LoVo (cell line): ENCODE measurements at places on chromosomes 12 and 14.

GRCh38 chr14:106879241-106879640 is 1352.9 kb downstream of the TMEM121 start:
- DNase-seq = peak; percentile 56

DNA sequence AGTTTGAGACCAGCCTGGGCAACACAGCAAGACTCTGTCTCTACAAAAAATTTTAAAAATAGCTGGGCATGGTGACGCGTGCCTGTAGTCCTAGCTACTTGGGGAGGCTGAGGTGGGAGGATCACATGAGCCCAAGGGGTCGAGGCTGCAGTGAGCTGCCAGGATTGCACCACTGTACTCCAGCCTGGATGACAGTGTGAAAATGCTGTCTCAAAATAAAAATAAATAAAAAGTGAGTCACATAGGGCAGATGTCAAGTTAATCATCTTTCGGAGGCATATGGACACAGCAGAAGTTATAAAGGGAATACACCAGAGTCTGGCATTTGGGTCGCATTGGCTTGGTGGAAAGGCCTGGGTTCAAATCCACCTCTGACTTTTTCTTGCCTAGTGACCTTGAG is 92.7 kb downstream of the PHETA1 start:
- no peak for DNase-seq

DNA sequence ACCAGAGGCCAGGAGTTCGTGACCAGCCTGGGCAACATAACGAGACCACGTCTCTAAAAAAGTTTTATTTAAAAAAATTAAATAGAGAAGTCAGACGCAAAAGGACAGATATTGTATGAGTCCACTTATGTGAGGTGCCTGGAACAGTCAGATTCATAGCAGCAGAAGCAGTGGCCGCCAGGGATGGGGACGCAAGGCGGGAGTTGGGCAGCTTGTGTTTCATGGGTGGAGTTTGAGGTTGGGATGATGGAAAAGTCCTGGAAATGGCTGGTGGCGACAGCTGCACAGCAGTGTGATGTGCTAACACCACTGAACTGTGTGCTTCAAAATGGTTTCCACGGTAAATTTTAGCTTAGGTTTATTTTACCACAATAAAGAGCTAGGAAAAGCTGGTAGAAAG is 57.6 kb upstream of the DDX11 start:
- DNase-seq = no peak

DNA sequence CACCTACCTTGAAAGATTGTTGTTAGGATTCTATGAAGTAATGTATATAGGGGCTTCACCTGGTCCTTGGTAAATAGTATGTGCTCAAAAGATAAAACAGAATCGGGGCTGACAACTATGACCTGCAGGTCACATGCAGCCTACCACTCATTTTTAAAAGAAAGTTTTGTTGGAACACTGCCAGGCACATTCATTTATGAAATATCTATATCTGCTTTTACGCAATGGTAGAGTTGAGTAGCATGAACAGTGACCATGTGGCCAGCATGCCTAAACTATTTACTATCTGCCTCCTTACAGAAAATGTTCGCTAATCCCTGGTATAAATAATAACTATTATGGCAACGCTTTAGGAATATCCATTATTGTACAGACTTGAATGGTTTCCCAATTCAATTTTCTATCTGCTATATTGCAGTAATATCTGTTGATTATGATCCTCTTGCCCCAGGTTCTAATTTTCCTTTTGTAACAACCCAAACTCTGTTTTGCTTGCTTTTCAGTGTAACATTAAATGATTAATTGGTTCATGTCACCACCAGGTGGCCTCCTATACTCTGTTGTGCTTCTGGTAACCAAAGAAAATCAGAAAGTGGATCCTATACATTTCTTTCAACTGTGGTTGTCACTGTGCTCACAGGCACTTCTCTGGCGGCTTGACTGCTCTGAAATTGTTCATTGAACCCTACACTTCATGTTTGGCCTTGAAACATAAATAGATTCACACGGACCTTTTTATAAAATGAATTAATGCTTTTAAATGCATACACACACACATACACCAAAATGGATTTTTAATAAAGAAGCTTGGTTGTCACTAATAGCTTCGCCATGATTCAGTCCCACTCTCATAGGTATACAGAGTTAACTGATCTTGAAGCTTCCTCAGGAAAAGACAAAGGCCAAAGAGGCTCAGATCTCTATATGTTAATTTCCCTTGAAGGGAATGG is 227.7 kb upstream of the NPAS3 start:
- DNase-seq = peak; percentile 26

- no peak for DNase-seq
These were observed 237.6 kb upstream of the CRY1 start for GRCh38 chr12:107330831-107331431.
